ENCODE measurements at places on chromosomes 5 and 9. TPM values are rescaled to one million over a fixed set of nuclear protein-coding genes. Genes with fewer than 3 reads are reported as not detected.

Gene SLC34A3
- not detected for polyA plus RNA-seq

Gene PDZD2
- polyA plus RNA-seq = 22.7 TPM

Gene DMRTA1
- 0.22 TPM for polyA plus RNA-seq

Gene CKMT2
- polyA plus RNA-seq = 11.4 TPM

Gene TXNDC8
- not detected for polyA plus RNA-seq

Measured in ovary (tissue), 10 donors.